Kidney (tissue), 22 donors: ENCODE measurements at places on chromosomes 7 and 10. TPM values are rescaled to one million over a fixed set of nuclear protein-coding genes. Genes with fewer than 3 reads are reported as not detected.

GPR15LG gene
- 0.44 TPM for total RNA-seq

- no peak overlapping the region for H3K4me3 ChIP-seq
- H3K36me3 ChIP-seq = no peaks in the 10 kb centered on the region
- no peak for DNase-seq
- H3K4me1 ChIP-seq = no peaks in the 10 kb centered on the region
- H3K27me3 ChIP-seq = no peaks in the 10 kb centered on the region
These were observed 118.2 kb downstream of the CACNA2D1 start for GRCh38 chr7:82325416-82325815.

DNA sequence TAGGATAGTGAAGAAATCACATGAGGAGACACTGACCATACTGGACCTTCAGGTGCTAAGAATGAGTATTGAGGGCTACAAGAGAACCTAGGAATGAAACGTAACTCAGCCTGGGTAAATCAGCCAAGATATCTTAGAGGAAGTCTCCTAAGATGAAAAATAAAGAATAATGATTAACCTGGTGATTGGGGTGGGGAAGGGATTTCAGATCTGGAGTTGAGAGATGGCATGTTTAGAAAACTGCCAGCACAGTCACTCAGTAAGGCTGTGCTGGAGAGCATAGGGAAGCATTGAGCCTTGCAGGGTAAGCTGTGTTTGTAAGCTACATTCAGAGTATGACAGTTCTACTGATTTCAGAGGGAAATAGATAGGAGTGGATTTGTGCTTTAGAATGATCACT lies 1.9 kb upstream of the MALRD1 start:
- no peaks in the 10 kb centered on the region for H3K36me3 ChIP-seq
- H3K27ac ChIP-seq = no peak overlapping the region
- no peak overlapping the region for H3K4me3 ChIP-seq
- H3K4me1 ChIP-seq = no peaks in the 10 kb centered on the region

GRCh38 chr7:4123823-4124222 lies 558.3 kb upstream of the FOXK1 start:
- H3K4me3 ChIP-seq = no peak overlapping the region
- no peak for DNase-seq
- no peaks in the 10 kb centered on the region for H3K27me3 ChIP-seq
- no peaks in the 10 kb centered on the region for H3K4me1 ChIP-seq

IKZF1 gene
- total RNA-seq = 36.8 TPM

DNA sequence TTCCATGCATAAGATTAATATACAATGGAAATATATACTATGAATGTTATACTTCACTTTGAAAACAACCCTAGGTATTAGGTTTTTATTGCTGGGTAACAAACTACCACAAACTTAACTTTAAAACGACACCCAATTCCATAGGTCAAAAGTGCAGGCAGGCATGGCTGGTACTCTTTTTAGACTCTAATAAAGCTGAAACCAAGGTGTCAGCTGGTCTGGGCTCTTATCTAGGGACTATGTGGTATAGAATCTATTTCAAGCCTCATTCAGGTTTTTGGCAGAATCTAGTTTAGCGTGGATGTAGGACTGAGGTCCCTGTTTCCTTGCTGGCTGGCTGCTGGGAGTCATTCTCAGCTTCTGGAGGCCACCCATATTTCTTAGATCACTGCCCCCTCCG lies 65.0 kb upstream of the TMEM168 start:
- no peaks in the 10 kb centered on the region for H3K4me1 ChIP-seq
- H3K4me3 ChIP-seq = no peak overlapping the region
- H3K27ac ChIP-seq = no peak overlapping the region
- DNase-seq = no peak
- H3K36me3 ChIP-seq = no peaks in the 10 kb centered on the region

DNA sequence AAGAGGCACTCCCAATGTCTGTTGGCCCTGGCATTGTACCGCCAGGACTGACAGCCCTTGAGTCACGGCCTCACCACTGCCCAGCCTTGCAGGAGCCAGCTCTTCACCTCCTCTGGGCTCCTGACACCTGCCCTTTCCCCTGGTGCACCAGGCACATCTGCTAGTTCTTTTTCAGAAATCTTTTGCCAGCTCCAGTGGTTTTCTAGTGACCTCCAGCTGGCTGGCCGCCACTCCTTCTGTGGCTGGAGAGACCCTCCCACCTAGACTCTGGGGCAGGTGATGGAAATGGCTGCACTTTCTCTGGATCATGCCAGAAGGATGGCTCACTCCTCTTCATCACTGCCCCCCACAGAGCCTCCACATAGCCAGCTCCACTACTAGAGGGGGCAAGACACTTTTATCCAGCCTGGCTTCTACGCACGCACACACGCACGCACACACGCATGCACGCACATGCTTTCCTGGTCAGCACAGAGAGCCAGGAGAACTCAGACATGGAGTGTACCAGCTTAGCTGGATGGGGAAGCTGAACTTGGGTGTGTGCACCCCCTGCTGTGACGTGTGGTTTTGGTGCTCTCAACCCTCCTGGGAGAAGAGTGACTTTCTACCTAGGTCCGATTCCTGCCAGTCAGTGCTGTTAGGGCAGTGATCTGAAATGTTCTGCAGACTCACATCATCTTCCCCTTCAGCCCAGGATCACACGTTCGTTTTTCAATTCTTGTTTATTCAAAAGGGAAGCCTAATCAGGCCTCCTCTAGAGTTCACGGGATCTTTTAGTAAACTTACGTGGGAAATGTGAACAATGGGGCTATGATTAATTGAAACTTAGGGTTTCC lies 222.0 kb downstream of the PRPF18 start:
- H3K27me3 ChIP-seq = no peaks in the 10 kb centered on the region
- peaks cover 2% of the 10 kb centered on the region for H3K4me1 ChIP-seq
- no peaks in the 10 kb centered on the region for H3K36me3 ChIP-seq
- no peak overlapping the region for H3K4me3 ChIP-seq
- no peak for DNase-seq

CHST15 gene
- total RNA-seq = 39.7 TPM

DNA sequence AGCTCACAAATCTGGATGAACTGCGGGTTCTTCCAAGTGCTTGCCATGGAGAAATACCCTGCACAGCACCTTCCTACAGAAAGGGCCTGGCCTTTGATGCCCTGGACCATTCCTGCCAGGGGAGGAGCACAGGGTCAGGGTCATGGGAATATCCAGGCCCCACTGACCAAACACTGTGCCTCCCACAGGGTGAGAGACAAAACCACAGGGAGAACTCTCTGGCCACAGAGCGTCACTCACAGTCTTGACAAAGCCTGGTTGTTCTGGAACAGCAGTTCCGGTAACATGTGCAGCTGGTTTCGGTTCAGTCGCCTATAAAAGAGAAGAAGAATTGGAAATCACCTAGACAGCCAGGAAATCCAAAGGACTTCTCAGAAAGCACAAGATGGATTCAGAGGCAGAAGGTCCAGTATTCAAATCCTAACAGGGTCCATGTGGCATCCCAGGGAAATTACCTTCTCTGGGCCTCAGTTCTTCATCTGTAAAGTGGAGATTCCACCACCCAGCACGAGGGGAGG lies 28.1 kb downstream of the SLIT1 start:
- no peak overlapping the region for H3K27ac ChIP-seq
- H3K36me3 ChIP-seq = no peaks in the 10 kb centered on the region
- H3K27me3 ChIP-seq = no peaks in the 10 kb centered on the region
- no peak overlapping the region for H3K4me3 ChIP-seq
